CD4-positive, alpha-beta T cell treated with Interleukin-10 for 1 hour (primary cell): ENCODE measurements at places on chromosomes 5 and 9.

DNA sequence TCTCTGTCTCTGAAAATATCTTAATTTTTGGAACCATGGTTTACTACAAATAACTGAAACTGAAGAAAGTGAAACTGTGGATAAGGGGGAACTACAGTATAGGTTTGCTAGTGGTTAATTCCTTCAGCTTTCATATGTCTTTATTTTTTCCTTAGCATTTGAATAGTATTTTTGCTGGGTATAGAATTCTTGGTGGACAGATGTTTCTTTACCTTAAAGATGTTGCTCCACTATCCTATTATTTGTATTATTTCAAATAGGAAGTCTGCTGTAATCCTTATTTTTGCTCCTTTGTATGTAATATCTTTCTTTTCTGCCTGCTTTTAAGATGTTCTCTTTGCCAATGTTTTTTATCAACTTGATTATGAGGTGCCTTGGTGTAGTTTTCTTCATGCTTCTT, 152.9 kb upstream of the ISL1 start:
- DNase-seq, result no peak

GRCh38 chr5:66438087-66438486, 158.1 kb upstream of the MAST4 start:
- no peak for DNase-seq

DNA sequence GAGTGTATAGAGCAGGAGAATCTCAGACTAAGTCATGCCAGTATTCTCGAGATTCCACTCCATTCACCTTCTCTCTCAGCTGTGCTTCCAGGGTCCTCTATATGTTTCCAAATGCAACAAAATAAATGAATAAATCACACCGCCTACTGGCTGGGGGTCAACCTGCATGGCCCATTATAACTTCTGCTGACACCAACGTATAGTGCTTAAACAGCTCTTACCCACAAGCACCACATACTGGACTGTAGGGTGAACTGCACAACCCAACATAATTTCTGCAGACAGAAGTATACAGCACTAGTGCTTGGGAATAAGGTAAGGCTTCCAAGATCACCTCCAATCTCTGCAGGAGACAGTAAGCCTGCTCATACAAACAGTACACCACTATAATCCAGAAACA, 33.1 kb upstream of the HTR4 start:
- peak; percentile 0 for DNase-seq

DNA sequence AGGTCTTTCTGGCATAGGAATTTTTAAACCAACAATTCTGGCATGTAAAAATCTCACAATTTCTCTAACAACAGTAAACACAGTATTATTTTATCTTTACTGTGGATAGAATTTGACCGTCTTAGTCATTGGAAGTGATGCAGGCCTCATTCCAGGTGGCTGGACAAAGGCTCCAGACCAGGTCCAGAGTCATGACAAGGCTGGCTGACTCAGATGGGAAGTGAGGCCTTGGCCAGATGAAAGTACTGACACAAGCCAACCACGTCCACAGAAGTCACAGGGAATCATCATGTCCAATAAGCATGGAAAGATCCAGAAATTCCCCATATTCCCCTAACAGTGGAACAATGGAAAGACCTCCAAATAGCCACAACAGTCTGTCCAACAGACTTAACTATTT, 12.4 kb downstream of the SPOCK1 start:
- DNase-seq, result no peak

- DNase-seq, result no peak
Observed at GRCh38 chr9:100083448-100084127, 15.2 kb downstream of the ERP44 start.

- DNase-seq, result no peak
Observed at GRCh38 chr9:80791836-80792235, 897.5 kb downstream of the TLE1 start.

DNA sequence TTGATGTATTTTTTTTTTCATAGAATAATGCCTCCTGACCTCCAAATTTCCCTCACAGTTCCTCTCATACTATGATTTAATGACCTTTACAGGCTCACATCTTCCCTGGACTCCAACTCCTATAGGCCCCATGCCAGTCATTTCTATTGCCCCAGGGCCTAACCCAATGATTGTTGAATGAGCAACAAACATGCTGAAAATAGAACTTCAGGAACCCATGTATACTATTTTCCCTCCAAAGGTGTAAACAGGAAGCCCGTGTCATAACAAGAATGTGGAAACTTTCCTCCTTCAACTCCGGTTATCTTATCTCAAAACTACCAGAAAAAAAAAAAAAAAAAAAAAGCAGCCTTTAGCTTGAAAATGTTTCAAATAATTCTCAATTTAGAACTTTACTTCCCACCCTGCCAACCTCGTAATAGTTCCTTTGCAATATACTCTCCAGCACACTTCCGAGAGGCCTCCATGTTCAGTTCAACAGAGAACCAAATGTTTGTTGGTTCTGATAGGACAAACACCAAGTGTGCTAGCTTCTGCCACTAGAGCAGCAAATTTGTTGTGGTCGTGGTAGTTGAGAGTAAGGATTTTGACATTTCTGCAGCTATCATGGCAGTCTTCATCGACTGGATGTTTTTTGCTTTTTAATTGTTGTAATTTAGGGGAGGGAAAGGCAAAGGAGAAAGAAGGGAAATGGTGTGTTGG, 25.8 kb downstream of the TRPM6 start:
- DNase-seq, result no peak

- DNase-seq, result no peak
Observed at GRCh38 chr9:123812984-123813383, 116.9 kb downstream of the DENND1A start.

DNA sequence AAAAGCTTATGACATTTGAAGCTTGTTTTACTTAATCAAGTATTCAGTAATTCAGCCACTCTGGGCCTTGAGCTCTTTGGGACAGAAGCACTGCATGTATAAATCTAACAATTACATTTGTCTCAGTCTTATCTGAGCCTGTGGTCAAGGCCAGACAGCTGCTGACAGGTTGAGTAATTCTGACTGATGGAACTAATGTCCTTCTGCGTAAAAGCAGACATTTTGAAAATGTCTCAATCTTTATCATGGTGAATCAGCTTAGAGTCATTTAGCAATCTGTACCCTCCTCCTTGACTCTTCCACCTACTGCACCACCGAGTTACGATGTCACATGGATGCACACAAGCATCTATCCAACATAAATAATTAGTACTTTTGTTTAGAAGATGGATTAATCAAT, 400.0 kb downstream of the ARRDC3 start:
- DNase-seq, result no peak
